ENCODE measurements at places on chromosomes 6 and 20.

GRCh38 chr20:52150440-52151258 lies 40.9 kb downstream of the ZFP64 start:
- DNase-seq: no peak

DNA sequence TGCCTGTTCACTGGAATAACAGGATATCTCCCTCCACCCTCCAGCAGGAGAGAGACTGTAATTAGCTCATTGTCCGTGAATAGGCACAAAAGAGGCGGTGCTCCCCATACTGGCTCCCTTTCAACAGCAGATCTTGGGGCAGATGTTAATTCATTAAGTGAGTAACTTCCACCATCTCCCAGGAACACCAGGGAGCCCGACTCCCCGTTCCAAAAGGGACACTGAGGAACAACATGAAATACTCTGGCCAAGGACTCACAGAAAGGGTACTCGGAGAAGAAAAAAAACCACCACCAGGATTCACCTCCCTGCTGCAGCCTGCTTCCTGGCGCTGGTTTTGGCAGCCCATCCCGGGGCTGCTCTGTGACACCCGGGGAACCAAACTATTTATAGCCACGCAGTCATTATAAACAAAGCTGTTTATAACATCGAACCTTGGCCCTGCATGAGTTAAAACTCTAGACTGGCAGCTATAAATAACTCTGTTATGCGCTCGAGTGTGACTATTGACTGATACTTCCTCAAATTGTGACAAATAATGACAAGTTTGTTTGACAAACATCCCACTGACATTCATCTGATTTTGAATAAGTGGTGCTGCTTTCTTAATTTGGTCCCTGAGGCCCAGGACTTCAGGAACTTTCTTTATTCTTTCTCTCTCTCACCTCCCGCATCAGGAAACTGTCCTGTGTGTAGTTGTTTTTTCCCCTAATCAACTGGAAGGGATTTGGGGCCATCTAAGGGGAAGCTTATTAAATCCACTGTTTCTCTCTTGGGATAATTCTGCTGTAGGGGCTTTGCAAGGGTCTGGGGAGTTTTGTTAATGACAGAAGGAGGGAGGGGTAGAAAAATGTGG lies 521.6 kb downstream of the CD83 start:
- DNase-seq: no peak

GRCh38 chr6:29005183-29005885 lies at the start of gene ZNF311:
Gene ZNF311, minus strand, starts transcription at chr6:29005315. Its CDS starts 1,361 bp downstream, at chr6:29003954.
- peak; percentile 42 for DNase-seq

DNA sequence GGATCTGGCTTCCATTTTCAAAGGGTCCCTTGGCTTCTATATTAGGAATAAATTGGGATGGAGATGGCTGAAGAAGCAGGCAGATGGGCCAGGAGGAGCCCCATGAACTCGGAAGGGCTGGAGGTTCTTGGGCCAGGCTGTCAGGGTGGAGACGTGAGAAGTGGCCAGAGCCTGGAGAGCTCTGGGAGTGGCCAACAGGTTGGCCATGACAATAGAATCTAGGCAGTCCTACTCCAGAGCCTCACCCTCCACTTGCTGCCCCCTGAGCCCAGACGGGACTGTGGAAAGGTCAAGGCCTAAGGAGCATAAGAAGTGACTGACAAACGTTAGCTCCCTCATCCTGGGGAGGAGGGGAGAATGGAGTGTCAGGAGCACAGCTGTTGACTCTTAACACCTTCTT lies 62.1 kb downstream of the STK35 start:
- DNase-seq: no peak

GRCh38 chr6:137736911-137737310 lies 130.1 kb upstream of the TNFAIP3 start:
- no peak for DNase-seq

DNA sequence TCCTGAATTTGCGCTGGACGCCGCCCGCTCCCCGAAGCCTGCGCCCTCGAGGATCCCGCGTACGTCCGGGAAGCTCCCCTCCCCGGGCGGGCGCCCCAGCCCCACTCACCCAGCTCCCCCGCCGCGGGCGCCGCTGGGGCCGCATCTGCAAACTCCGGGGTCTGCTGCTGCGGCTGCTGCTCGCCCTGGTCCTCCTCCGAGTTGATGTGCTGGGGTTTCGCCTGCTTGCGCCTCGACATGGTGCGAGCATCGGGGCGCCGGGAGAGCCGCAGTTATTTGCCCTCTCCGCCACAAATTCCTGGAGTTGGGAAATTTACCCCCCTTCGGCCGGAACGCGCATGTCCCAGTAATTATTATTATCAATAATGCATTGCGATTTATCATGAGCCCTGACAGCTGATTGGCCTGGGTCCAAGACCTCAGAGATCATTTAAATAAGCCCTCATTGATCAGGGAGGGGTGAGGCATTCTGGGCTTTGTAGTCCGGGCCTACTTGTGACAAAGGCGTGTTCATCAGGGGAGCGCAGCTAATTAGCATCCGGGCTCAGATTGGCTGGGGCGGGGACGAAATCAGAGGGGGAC lies at the start of gene SALL4:
Gene SALL4 (minus strand): TSS at position 352 of the 582 bp plus-strand sequence. CDS start 113 bp downstream, at position 239.
- DNase-seq: no peak

GRCh38 chr6:56292505-56293181 lies 45.3 kb upstream of the COL21A1 start:
- DNase-seq: no peak

GRCh38 chr20:8131598-8132483 lies at the start of gene PLCB1:
Gene PLCB1, plus strand, starts transcription at chr20:8132266. Its CDS starts 386 bp downstream, at chr20:8132652.
- peak; percentile 73 for DNase-seq

- DNase-seq: peak; percentile 1
Measured at GRCh38 chr20:33659341-33660034, 2.6 kb upstream of the C20orf144 start.

DNA sequence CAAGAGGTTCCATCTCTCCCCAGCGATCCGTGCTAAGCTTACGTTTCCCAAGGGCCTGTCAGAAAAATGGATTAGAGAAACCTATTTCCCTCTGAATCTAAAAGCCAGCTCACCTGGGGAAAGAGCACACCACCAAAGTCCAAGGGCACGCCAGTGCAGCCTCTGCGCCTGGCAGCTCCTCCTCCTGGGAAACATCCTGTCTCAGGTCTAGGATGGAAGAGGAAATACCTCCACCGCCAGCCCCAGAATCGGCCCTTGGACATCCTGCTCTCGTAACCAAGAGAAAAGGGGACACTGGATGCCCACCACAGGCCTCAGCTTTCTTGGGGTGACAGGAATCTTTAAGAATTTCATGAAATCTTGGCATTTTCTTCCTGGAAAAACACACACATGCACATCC lies 18.7 kb downstream of the RAMACL start:
- DNase-seq: no peak

GRCh38 chr6:6771224-6771945 lies 182.9 kb downstream of the LY86 start:
- no peak for DNase-seq

- peak; percentile 20 for DNase-seq
Measured at GRCh38 chr20:40741507-40742106, 52.6 kb upstream of the MAFB start.

DNA sequence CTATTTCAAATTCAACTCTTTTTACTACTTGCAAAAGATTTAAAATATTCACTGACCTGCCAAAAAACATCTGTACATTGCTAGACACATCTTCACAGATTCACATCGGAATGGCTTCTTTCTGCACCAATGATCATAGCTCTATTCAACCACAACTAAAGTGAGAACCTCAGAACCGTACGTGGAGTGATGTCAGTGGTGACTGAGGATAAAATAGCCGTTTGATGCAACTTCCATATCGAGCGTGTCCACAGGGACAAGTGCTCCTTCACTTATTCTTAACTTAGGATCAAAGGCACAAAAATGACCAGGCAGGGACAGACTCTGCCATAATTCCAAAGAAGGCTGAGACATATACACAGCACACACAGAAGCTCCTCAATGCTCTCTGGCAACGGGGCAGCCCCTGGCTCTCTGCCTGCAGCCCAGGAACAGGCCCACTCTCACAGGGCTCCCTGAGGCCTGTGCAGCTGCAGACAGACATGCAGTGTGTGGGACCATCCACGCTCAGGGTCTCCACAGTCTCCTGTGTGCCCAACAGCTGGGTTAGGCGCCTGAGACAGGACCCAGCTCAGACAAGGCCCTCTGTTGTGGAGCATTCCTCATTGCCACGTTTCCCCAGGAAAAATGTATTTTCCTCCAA lies 22.8 kb downstream of the FYN start:
- DNase-seq: no peak

GRCh38 chr20:21381619-21382018 lies 15.7 kb downstream of the NKX2-4 start:
- no peak for DNase-seq

DNA sequence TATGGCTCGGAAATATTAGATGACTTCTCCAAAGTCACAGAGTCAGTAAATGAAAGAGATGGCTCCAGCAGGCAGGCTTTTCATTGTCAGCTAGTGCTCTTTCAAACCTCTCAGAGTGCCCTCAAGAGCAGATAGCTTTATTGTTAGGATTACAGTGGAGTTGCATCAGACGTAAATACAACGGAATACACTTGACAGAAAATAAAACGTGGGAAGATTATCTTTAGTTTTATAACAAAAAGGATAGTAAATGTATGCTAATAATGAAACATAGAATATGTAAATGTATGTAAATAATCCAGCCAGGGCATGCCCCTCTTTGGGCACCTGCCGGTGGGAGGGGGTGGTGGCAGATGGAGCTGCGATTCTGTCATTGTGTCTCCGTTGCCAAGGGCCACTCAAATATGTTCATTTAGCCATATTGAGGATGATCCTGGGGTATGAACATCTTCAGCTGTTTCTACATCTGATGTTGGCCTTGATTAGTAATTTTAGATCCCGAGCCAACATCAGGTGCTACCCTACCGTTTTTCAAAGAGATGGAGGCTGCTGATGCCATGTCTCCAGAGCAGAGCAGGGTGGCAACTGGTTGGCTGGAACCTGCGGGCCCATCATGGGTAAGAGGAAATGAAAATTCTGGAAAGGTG lies 358.3 kb upstream of the SULF2 start:
- DNase-seq: no peak

DNA sequence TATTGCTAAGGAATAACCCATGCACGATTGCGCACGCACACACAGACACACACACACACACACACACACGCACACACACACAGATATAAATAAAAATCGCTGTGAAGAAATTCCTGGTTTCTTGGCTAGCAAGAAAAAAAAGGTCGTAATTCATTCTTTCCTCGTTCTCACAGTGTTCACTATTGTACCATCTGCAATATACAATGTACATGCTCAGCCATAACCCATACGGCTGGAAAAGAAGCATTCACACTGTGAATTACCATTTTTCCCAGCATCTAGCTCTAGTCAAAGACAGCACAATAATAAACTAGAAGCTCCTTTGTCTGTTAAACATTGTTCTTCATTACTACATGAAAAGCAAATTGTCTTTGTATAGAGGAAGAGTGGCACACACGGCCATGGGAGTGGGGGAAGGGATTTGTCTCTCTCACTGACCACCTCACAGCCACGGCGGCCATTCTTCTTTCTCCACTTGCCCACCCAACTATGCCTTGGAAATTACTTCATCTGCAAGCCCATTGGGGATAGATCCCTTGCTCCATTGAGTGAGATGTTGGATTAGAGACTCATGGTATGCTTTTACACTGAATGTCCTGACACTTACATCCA lies 115.3 kb upstream of the ID4 start:
- no peak for DNase-seq

DNA sequence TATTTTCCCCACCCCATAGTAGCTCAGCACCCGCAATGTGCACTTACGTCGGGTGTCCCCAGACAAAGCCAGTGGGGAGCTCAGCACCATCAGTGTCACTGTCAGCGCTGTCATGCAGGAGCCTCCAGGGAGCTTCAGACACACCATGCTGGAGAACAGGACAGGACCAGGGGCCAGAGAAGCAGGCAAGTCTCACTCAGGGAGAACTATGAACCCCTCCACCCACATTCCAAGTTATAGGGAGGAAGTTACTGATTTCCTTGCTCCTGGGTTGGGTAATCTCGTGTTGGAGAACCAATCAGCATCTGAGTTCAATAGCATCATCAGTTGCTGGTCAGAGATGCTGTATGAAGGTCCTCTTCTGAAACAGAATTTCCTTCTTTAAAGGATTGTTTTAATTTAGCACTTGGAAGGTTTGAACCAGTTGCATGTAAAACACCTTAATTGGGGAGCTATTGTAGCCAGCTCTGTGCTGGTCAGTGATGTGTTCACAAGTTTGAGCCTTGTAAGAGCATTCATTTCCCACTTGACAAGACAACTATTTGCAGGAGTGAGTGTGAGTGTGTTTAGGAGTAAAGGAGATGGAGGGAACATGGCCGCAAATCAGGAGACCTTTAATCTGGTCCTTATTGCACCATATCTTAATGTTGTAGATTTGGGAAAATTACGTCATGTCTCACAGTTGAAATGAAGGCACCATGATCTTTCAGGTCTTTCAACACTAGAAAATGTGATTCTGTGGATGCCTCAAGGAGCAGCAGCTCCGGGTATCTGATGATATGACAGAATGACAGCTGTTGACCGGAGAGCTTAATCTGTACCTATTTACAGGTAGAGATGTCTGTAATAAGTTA lies at the start of gene HLA-DRB1:
Gene HLA-DRB1 (minus strand): TSS at position 253 of the 854 bp plus-strand sequence. CDS start 106 bp downstream, at position 147.
- DNase-seq: peak; percentile 2

GRCh38 chr6:143157131-143157530 lies 96.4 kb downstream of the AIG1 start:
- DNase-seq: no peak

- no peak for DNase-seq
Measured at GRCh38 chr6:47473791-47474346, 3.7 kb upstream of the CD2AP start.

GRCh38 chr20:46558511-46558959 lies 8.1 kb upstream of the OCSTAMP start:
- peak; percentile 79 for DNase-seq

DNA sequence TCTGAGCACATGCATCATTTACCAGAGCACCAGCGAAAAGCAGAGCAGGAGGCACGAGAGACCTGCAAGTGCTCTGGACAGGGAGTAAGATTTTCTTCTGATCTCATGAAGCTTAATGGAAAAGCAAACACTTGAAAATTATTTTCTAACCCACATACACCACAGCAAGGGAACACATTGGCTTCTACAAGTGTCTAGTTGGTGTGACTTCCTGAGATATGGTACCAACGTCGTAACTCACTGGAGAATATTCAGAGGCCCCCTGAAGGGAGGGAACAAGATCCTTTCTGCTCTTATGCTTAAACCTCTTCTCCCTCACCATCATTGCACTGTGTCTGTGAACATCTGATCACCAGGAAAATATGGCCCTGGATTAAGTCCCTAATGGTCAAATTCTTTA lies 48.6 kb downstream of the PSMB1 start:
- DNase-seq: no peak

DNA sequence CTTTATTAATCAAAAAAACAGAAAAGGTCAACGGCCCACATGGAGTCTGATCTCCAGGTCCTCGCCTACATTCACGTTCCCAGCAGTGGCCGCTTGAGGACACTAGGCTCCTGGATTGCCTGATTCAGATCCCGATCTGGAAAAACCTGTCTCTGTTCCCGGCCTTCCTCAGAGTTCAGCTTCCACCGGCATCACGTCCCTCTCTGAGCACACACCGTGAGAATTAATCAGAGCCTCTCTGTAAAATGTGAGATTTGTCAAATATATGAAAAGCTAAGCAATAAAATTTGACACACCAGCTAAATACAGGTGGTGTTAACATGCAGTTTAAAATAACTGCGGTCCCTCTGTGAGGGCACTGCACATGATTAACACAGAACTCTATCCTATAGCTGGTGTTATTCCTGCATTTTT lies 122.8 kb upstream of the COL21A1 start:
- DNase-seq: no peak

GRCh38 chr6:97440590-97441176 lies 157.7 kb upstream of the MMS22L start:
- no peak for DNase-seq

Data from stimulated activated CD4-positive, alpha-beta T cell treated with anti-CD3 and anti-CD28 coated beads, Interleukin-1b, Interleukin-23, amount 100 ng/mL, for 48 hours (primary cell).